ENCODE measurements at places on chromosomes 5 and 9.

DNA sequence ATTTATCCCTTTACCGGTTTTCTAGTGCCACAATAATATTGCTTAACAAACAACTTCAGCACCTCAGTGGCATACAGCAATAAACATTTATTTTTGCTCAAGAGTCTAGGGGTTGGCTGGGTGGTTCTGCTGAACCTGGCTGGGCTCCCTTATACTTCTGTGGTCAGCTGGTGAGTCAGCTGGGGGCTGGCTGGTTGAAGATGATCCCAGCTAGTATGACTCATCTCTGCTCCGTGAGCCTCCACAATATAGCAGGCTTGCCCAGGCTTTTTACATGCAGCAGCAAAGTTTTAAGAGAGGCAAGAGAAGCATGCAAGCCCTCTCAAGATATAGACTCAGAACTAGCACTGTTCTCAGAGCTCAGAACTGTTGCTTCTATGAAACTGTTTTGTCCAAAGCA is 523.5 kb upstream of the CLINT1 start:
- DNase-seq: peak; percentile 75

- DNase-seq: no peak
Observed at GRCh38 chr9:116471093-116471906, 215.8 kb upstream of the TRIM32 start.

DNA sequence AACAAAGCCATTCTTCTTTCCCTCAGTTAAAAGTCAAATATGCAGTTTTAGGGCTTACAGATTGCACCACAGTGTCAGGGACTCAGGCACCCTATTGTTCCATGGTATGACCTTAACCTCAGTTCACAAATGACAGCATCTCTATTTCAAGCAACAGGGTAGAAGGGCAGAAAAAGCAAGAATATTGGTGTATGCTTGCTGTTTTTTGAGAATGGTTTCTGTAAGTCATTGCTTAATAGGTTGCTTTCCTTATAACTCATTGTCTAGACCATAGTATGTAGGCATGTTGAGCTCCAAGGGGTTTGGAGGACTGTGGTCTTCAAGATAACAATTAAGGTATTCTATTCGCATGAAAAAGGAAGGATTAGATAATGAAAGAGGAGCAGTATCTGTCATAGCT is 183.5 kb upstream of the EDIL3 start:
- no peak for DNase-seq

GRCh38 chr5:80866371-80866770 is 93.8 kb upstream of the RASGRF2 start:
- DNase-seq: no peak

Measured in T1000 (cell line).